ENCODE measurements at places on chromosomes 12 and 14.

- H3K36me3 ChIP-seq = no peaks in the 10 kb centered on the region
- peaks cover 34% of the 10 kb centered on the region for H3K27me3 ChIP-seq
- no peak overlapping the region for H3K27ac ChIP-seq
Measured at GRCh38 chr14:104935026-104935650, 10.5 kb downstream of the PLD4 start.

DNA sequence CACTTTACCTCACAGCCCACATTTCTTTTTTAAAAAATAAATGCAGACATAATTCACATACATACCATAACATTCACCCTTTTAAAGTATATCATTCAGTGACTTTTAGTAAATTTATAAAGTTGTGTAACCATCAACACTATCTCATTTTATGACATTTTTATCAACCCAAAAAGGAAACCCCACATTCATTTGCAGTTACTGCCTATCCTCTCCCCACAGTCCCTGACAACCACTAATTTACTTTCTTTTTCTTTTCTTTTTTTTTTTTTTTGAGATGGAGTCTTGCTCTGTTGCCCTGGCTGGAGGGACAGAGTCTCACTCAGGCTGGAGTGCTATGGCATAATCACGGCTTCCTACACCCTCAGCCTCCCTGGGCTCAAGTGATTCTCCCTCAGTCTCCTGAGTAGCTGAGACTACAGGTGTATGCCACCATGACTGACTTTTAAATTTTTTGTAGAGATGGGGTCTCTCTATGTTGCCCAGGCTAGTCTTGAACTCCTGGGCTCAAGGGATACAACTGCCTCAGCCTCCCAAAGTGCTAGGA, 1.5 kb upstream of the EP400 start:
- H3K4me1 ChIP-seq = peaks cover 47% of the 10 kb centered on the region
- no peaks in the 10 kb centered on the region for H3K27me3 ChIP-seq
- no peak for DNase-seq
- no peak overlapping the region for H3K4me3 ChIP-seq
- H3K27ac ChIP-seq = no peak overlapping the region

DNA sequence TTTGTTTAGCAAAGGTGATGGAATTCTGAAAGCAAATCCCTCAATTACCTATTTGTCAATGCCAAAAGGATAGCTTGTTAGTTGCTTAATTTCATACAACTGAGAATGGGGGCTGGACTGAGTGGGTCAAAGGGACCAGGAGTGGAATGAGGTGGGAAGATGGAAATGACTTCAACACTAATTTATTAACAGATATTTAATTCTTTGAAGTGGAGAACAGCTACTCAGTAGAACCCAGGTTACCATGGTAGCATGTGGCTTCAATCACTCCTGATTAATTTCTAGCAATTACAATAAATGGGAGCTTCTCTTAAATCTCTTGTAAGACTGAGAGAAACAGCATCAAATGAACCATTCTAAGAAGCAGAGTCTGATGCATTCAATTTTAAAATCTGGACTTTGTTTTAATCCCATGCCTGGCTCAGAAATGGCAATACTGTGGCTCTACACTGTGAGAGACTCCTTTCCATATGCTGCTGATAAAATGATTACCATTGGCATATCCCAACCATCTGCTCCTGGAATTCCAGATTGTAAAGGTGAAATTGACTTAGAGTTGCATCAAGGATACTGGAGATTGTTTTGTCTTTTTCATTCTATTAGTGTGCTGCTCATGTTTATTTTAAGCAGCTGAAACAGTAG, 607.8 kb downstream of the SNAPC1 start:
- no peaks in the 10 kb centered on the region for H3K4me1 ChIP-seq
- DNase-seq = no peak
- no peaks in the 10 kb centered on the region for H3K36me3 ChIP-seq
- no peaks in the 10 kb centered on the region for H3K27me3 ChIP-seq

GRCh38 chr12:5565933-5566599, 134.2 kb downstream of the NTF3 start:
- no peaks in the 10 kb centered on the region for H3K36me3 ChIP-seq
- H3K4me3 ChIP-seq = no peak overlapping the region
- no peaks in the 10 kb centered on the region for H3K4me1 ChIP-seq
- peaks cover 52% of the 10 kb centered on the region for H3K27me3 ChIP-seq

GRCh38 chr12:124295431-124296058, 652 bp downstream of the RFLNA start:
- H3K27ac ChIP-seq = no peak overlapping the region
- H3K4me3 ChIP-seq = no peak overlapping the region
- H3K27me3 ChIP-seq = peaks cover 34% of the 10 kb centered on the region
- DNase-seq = no peak
- H3K4me1 ChIP-seq = no peaks in the 10 kb centered on the region

DNA sequence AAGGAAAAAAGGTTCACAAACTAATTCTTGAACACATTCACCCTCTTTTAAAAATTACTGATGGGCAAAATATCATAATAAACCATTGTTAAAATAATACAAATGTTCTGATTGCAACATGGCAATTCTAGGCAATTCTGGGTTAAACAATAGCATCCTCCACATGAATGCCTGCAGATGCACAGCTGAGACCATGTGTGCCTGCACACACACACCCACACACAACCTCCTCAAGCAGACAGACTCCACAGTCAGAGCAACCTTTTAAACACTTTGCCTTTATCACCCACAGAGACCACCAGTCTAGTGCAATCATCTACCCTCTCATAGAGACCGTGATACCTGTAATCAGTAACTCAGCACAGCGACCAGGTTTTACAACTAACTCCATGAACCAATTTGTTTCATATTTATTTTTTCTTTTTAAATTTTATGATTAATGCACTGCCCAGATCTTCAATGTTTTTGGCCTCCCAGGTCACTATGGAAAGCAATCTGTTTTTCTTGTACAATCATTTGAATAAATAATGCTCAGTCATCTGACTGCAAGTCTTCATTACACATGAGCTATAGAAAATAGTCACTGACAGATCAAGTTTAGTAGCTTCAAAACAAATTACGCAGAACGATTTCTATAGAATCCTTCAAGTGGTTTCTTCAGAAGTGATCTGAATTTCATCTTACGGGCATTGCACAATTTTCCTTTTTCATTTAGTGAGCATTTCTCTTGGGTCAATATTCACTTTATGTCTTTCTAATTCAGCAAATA, 105.8 kb downstream of the PRKD1 start:
- H3K27me3 ChIP-seq = no peaks in the 10 kb centered on the region
- no peaks in the 10 kb centered on the region for H3K36me3 ChIP-seq
- no peak overlapping the region for H3K4me3 ChIP-seq
